ENCODE measurements at places on chromosomes 3 and 15.

- DNase-seq, result no peak
Observed at GRCh38 chr15:41841131-41841530, 2.5 kb downstream of the PLA2G4B start.

DNA sequence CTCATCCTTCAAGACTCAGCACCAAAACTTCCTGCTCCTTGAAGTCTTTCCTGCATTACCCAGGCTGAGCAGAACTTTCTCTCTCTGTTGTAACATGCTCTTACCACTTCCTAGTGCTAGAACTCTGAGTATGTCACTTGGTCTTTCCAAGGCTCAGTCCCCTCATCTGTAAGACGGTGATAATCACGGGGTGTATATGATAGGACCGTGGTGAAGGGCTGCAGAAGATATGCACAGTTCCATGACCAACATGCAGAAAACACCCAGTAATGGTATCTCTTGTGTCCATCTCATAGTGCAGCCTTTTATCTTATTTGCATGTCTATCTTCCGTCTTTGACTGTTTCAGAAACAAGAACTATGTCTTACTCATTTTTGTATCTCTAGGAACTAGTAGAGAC is 154.5 kb downstream of the ZNF621 start:
- DNase-seq, result no peak

DNA sequence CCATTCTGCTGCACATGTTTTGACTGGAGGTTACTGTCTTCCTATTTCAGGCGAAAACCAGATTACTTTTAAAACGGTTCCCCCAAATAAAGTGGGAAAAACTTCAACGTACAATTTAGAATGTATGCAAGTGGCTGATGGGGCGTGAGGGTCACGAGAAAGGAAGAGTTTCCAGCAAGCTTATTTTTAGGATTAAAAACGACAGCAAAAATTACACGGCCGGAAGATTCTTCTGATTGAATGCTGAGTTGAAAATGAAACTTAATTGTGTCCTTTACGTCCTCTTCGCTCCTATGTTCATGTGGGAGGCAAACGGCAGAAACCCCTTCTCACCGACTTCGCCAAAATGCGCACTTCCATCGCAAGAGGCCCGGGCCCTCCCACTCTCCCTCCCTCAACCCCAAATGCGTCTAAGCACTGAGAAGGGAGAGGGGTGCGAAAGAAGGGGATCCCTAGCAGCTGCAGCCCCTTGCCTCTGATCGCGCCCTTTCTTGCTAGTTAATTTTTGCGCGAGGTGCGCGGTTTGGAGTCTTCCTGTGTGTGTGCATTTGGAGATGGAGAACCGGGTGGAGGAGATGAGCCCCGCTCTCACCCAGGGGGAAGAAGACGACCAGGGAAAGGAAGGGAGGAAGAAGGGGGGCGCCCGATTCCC is 656 bp downstream of the CD47 start:
- no peak for DNase-seq

GRCh38 chr3:171266034-171266739 is 194.0 kb downstream of the TNIK start:
- no peak for DNase-seq
